Cardiac fibroblast (primary cell): ENCODE measurements at places on chromosomes 4 and X.

GRCh38 chr4:156594624-156595023 lies 377.0 kb downstream of the PDGFC start:
- peak; percentile 43 for DNase-seq

DNA sequence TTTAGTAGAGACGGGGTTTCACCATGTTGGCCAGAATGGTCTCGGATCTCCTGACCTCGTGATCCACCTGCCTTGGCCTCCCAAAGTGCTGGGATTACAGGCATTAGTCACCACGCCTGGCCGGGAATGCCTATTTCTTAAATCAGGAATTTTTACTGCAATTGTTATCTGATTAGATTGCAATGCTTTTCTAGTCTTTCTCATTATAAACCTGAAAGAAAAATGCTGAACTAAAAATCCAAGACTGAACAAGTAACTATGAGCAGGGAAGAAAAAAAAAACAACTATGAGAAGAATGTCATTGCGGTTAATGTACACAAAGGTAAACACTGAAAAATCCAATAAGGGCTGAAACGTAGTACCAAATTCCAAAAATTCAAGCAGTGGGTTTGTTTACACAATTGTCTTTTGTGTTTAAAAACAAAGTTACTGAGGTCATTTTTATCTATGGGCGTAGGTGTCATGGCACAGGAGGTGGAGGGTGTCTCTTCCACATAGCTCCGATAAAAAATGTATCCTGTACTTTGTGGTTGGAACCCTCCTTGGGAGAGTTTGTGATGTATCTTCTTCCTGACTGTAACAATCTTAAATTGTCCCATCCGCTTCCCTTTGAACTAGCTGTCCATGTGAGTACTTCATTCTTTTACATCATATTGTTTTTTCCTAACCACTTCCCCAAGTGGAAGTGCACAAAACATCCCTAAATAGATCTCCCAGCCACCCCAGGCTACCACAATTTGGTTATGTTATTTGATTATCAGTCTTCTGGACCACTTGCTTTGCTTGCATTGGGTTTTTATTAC lies 11.1 kb upstream of the TMEM156 start:
- peak; percentile 32 for DNase-seq

DNA sequence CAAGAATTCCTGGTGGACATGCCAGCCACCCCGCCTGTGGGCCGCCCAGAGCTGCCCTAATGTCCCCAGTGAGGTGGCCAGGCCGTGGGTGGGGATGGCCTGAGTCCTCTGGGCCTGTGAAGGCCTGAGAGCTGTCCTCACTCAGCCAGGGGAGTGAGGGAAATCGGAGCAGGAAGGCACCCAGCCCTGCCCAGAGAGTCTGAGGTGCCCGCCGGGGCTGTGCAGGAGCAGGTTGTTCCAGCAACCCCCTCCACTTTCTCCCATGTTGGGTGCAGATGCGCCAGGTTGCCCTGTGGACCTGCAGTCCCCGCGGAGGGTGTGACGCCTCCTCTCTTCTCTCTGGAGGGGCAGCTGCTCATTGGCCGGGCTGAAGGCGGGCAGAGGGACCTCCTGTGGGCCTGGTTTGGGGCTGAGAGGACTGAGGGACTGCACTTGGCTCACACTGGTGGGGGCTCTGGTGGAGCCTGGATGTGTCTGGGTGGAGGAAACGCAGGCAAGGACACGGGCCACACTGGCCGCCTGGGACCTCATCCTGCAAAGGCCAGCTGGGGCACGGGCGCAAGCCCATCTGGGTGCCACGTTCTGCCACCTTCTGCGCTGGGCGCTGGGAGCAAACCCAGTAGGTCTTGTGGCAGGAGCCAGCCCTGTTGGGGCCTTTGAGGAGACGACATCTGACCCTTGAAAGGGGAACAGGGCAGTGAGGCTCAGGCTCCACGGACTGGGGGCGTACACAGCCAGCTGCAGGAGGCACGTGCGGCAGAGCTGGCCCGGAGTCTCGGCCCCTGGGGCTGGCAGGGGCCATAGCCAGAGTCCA lies 14.0 kb downstream of the DOK7 start:
- no peak for DNase-seq

GRCh38 chr4:61596606-61597340 lies 396.6 kb downstream of the ADGRL3 start:
- no peak for DNase-seq

DNA sequence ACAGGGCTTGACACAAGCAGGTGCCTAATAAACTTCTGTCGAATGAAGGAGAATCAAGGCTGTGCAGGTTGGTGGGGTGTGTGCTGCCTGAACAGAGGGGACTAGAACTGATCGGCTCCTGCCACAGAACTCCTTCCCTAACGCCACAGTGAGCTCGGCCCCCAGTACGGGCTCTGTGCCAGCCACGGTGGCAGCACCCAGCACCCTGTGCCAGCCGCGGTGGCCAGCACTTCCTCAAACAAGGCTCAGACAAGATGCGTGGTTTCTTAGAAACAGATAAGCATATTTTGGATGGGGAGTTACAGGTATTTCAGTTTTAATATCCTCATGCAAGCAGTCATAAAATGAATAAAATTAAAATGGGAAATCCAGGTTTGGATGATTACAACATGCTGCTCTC lies 26.0 kb upstream of the C4orf50 start:
- no peak for DNase-seq

- no peak for DNase-seq
These were observed 38.6 kb upstream of the AMELX start for GRCh38 chrX:11254417-11255109.

GRCh38 chr4:31647786-31648185 lies 927.6 kb downstream of the PCDH7 start:
- DNase-seq = no peak
